CD4-positive, alpha-beta T cell treated with Interleukin-12 subunit alpha and Interleukin-12 subunit beta, for 1 hour (primary cell): ENCODE measurements at places on chromosomes 7 and 10.

- DNase-seq: no peak
Measured at GRCh38 chr7:32036557-32036956, 33.6 kb downstream of the PDE1C start.

GRCh38 chr10:113038183-113038582, 88.1 kb downstream of the TCF7L2 start:
- DNase-seq: no peak

GRCh38 chr7:132453826-132454225, 122.4 kb downstream of the PLXNA4 start:
- DNase-seq: no peak

DNA sequence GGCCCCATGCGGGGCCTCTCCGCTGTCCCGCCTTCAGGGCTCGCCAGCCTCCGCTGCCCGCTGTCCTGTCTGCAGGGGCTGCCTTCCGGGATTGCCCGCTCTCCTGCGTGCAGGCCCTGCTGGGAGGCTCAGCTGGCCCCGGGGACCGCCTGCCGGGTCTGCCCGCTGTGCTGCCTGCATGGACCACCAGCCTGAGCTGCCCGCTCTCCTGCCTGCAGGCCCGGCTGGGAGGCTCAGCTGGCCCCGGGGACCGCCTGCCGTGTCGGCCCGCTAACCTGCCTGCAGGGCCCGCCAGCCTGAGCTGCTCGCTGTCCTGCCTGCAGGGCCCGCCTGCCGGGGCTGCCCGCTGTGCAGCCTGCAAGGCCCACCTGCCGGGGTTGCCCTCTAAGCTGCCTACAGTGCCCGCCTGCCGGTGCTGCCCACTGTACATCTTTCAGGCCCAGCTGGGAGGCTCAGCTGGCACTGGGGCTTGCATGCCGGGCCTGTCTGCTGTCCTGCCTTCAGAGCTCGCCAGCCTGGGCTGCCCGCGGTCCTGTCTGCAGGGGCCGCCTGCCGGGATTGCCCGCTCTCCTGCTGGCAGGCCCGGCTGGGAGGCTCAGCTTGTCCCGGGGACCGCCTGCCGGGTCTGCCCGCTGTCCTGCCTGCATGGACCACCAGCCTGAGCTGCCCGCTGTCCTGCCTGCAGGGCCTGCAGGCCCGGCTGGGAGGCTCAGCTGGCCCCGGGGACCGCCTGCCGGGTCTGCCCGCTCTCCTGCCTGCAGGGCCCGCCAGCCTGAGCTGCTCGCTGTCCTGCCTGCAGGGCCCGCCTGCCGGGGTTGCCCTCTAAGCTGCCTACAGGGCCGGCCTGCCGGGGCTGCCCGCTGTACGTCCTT, 165.1 kb downstream of the GLRX3 start:
- peak; percentile 56 for DNase-seq

GRCh38 chr10:22998091-22998490, 70.2 kb downstream of the ARMC3 start:
- no peak for DNase-seq

GRCh38 chr7:22860784-22861482, 38.3 kb upstream of the TOMM7 start:
- DNase-seq: peak; percentile 43

GRCh38 chr10:8721650-8722049, 667.2 kb downstream of the GATA3 start:
- no peak for DNase-seq

DNA sequence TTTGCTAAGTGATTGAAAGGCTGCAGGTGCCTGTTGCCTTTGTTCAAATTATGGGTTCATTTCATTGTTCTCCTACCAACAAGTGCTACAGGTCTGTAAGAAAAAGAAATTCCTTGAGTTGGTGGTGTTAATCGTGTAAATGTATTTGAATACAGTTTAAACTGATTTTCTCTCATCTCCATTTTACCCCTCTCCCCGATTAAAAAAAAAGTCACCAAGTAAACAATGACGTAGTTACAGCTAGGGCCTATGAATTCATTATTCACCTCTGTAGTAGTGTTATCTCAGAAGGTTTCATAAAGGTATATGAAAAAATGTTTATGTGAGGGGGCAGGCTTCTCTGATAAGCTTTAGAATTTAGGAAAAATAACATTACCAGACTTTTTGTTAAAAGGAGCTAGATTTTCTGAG, 1.1 kb downstream of the REEP3 start:
- peak; percentile 47 for DNase-seq

GRCh38 chr10:274866-275265, 139.6 kb downstream of the ZMYND11 start:
- DNase-seq: no peak

GRCh38 chr10:124160176-124160575, 66.8 kb upstream of the CHST15 start:
- DNase-seq: no peak

GRCh38 chr10:103733045-103733419, 122.3 kb downstream of the SH3PXD2A start:
- DNase-seq: no peak

DNA sequence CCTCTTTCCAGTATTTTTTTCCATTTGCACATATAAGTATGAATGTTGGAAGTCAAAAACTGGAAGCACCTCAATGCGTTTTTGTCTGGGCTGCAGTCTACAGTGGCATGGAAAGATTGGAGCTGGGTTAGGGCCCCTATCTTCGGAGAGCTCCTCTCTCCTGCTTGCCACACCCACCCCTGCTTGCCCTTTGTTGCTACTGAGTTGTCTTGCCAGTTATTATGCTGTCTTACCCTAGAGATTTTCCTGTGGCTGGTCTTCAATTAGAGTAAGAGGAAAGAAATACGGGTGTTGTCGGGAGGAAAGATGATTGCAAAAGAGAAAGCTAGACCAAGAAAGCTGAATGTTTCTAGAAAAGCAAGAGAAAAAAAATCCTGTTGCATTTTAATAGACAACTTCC, 228.9 kb upstream of the CELF2 start:
- no peak for DNase-seq

DNA sequence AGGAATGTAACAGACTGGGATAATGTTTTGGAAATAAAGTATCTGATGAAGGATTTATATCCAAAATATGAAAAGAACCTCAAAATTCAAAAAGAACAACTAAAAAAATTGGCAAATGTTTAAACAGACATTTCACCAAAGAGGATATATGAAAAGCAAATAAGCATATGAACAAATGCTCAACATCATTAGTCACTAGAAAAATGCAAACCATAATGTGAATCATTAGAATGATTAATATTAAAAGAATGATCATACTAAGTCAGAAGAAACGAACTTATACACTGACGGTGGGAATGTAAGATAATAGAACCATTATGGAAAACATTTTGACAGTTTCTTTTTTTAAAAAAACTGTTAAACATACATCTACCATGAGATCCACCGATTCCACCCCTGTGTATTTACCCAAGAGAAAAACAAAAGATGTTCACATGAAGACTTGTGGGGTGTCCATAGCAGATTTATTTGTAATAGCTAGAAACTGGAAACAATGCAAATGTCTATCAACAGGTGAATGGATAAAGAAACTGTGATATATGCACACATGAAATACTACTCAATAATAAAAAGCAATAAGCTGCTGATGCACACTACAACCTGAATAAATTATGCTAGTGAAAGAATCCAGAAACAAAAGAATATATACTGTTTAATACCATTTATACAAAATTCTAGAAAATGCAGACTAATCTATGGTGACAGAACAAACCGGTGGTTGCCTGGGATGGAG, 35.7 kb downstream of the PRKG1 start:
- no peak for DNase-seq

GRCh38 chr7:81752318-81752714, 17.5 kb downstream of the HGF start:
- no peak for DNase-seq

DNA sequence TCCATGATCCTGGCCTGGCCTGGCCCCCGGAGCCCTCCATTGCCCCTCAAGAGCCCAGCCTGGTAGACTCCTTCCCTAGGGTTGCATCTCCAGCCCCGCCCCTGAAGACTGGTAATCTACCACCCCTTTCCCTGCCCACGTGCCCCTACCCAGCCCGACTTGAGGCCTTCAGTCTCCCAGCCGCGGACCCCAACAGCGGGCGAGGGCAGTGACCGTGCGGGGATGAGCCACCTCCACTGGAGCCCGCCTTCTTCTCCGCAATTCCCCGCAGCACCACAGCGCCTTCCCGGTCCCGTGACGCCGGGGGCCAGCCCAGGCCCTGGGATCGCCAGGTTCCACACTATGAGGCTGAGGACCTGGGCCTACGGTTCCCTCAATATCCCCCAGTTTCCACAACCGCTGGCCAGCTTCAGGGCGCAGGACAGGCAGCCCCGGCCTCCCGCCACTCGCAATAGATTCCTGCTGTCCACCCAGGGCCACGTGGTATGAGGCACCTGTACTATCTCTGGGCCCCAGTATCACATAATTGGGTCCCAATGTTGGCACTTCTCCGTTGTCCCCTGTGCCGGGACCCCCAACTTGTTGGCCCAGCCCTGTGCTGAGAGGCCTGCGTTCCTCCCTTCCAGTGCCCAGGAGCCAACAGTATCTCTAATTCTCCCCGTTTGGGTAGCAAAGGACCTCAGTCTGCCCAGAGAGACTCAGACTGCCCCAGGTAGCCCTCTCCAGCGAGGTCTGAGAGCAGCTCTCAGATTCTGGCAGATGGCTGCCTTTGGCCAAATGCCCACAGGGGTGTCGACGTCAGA, 1.1 kb upstream of the GPRIN2 start:
- DNase-seq: no peak

GRCh38 chr7:138477581-138477980, 17.5 kb downstream of the TRIM24 start:
- no peak for DNase-seq

- DNase-seq: no peak
Measured at GRCh38 chr10:79492839-79493238, 19.5 kb upstream of the EIF5AL1 start.
